ENCODE measurements at places on chromosomes 3 and 15. TPM values are rescaled to one million over a fixed set of nuclear protein-coding genes. Genes with fewer than 3 reads are reported as not detected.

The C3orf70 gene
- 2.2 TPM for total RNA-seq

The PLCH1 gene
- total RNA-seq = 8.5 TPM

The TGM5 gene
- not detected for total RNA-seq

The EIF5A2 gene
- total RNA-seq = 8.2 TPM

The RFTN1 gene
- 85.1 TPM for total RNA-seq

The CLDN18 gene
- 66.8 TPM for total RNA-seq

The CNTN4 gene
- 5.9 TPM for total RNA-seq

The PTPRG gene
- total RNA-seq = 69.2 TPM

The WDR93 gene
- total RNA-seq = 0.52 TPM

The ALS2CL gene
- total RNA-seq = 74.4 TPM

The HRH1 gene
- total RNA-seq = 6.6 TPM

The SLITRK3 gene
- 0.06 TPM for total RNA-seq

The CEP97 gene
- total RNA-seq = 8.5 TPM

The DPPA4 gene
- 0.16 TPM for total RNA-seq

The GNAT1 gene
- not detected for total RNA-seq

The CHST13 gene
- 0.61 TPM for total RNA-seq

The IP6K2 gene
- 58.6 TPM for total RNA-seq

The GOLGA6L4 gene
- 2.9 TPM for total RNA-seq

The TFRC gene
- total RNA-seq = 190 TPM

The SKOR1 gene
- 0.34 TPM for total RNA-seq

The CFAP44 gene
- total RNA-seq = 6.1 TPM

The TM2D3 gene
- total RNA-seq = 53.6 TPM

The NDN gene
- 41.7 TPM for total RNA-seq

The REC114 gene
- total RNA-seq = not detected

The PLA1A gene
- total RNA-seq = 14.5 TPM

The RBPMS2 gene
- total RNA-seq = 3.7 TPM

The MAP6D1 gene
- total RNA-seq = 1.2 TPM

The MESP2 gene
- total RNA-seq = not detected

The TUSC7 gene
- not detected for total RNA-seq

The SCG5 gene
- total RNA-seq = 0.73 TPM

The FBXW12 gene
- not detected for total RNA-seq

The GHSR gene
- total RNA-seq = not detected
